ENCODE measurements at places on chromosomes 3 and 15.

DNA sequence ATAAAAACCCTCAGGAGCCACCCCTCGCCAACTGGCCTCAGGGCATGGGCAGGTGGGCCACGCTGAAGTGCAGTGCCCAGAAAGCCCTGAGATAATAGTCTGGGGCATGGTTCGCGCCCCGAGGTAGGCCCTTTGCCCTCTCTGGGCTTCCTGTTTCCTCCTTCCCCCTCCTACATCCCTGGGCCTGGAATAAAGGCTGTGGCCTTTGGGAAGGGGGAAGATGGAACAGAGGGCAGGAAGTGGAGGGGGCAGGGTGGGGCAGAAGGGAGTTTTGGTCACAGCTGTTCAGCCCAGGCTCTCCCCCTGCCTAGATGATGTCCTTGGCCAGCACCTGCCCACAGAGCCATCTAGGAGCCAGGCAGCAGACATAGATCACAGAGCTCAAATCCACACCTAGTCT, 11.3 kb downstream of the CSRNP1 start:
- DNase-seq, result no peak

GRCh38 chr3:178206521-178206920, 329.7 kb upstream of the KCNMB2 start:
- no peak for DNase-seq

GRCh38 chr3:100009276-100010086, 104.8 kb downstream of the FILIP1L start:
- no peak for DNase-seq

GRCh38 chr3:142976621-142977398, 13.3 kb upstream of the PAQR9 start:
- no peak for DNase-seq

DNA sequence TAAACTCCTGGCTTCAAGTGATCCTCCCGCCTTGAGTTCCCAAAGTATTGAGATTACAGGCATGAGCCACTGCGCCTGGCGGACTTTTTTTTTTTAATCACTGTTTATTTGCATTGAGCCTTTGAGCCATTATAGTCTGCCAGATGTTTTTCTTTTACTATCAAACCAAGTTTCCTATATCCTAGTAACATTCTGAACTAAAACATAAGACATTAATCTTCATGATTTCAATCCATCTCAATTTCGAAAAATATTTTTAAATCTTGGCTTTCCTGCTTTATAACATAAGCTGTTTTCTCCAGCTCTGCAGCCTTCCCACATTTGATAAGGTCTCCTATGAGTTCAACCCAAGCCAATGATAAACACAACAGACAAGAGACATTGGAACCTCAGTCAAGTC, 75.4 kb downstream of the UMPS start:
- no peak for DNase-seq

GRCh38 chr3:132464066-132464465, 46.8 kb downstream of the DNAJC13 start:
- no peak for DNase-seq

DNA sequence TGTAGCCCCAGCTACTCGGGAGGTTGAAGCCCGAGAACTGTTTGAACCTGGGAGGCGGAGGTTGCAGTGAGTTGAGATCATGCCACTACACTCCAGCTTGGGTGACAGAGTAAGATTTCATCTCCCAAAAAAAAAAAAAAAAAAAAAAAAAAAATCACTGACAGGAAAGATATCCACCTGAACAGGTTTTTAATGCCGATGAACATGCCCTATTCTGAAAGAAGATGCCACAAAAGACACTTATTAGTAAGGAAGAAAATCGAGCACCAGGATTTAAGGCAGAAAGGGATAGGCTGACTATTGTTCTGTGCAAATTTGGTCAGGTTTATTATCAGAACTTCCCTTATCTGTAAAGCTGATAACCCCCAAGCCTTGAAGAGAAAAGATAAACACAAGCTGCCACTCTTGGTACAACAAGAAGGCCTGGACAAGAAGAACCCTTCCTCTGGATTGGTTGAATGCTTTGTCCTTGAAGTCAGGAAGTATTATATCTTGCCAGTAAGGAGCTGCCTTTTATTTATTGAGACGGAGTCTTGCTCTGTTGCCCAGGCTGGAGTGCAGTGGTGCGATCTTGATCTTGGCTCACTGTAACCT, 2.7 kb upstream of the PARP16 start:
- DNase-seq, result no peak

DNA sequence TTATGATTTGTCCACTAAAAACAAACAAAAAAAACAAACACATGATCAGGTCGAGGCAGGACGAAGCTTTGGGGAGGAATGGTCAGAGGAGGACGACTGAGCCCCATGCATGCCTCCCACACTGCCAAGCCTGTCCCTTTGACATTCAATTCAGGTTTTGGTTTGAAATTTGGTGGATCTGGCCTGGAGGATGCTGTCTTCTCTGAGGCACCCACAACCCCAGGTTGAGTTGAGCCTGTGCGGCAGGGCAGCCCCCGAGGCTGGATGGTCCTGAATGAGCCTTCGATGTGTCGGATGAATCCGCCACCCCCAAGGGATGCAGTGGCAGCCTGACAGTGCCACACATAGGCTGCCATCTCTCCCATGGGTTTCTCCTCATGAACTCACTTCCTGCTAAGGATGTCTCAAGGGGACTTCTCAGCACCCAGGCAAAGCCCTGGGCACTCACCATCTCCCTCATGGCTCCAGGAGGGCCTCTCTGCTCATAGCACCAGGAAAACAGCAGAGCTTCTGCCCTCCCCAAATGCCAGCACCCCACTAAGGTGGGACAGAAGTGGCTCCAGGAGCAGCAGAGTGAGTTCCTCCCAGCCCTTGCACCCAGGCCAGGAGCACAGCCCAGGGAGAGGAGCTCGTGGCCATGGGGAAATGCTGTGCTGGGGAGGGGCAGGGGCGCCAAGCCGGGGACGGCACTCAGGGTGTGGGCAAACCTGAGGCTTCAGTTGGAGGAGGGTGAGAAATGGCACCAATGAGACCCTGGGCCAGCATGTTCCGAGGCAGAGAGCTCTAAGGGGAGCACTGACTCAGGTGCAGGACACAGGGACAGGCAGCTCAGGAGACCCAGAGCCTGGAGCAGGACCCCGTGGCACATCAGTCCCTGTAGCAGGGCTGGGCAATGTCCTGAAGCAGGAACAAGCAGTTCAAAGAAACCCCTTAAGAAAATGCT, 18.5 kb downstream of the PRR23E start:
- no peak for DNase-seq
